NCI-H2227 treated with DMSO at 0.1 percent for 48 hours (cell line): ENCODE measurements at places on chromosomes 16 and 17.

GRCh38 chr17:79263191-79263590 lies 188.6 kb downstream of the ENGASE start:
- DNase-seq = no peak

DNA sequence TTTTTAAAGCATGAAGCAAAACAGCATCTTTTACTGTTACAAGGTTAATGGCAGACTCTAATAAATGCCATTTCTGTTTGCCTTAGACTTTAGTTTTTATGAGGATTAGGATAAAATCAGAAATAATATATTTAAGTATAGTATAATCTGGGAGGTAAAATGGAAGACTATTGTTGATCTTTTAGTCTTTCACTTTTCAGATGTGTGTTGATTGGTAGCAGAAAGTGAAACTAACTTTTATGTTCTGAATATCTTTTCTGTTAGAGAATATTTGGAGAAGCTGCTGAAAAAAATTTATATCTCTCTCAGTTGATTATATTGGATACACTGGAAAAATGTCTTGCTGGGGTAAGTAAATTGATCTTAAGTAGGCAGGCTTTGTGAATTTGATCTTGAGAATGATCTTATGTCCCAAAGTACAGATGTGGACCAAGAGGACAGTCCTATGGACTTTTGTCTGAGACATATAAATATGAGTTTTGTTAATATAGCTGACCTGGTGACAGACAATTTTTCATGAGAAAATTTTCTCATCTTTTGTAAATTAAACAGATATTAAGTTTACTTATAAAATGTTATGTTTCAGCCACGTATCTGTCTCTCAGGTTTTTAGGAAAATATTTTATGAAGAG lies 64.1 kb downstream of the NF1 start:
- DNase-seq = no peak

DNA sequence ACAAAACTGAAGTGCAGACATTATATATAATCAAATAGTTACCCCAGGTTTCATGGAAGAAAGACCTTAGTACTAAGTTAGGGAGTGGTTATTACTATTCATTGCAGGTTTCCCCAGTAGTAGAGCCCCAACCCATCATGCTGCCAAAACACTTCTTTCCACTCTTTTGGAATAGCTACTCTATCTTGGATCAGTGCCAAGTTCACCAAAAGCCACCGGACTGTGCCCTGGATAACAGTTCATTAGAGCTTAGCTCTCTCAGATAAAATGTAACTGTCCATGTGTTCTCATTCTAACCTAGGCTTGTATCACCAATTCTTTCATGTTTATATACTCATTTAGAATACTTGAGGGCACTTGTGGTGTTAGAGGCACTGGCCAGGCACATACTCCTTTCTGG lies 540.1 kb upstream of the C16orf82 start:
- no peak for DNase-seq

- no peak for DNase-seq
These were observed 3.0 kb downstream of the PIPOX start for GRCh38 chr17:29045734-29046472.

GRCh38 chr16:30046588-30046987 lies 15.5 kb upstream of the TLCD3B start:
- no peak for DNase-seq

DNA sequence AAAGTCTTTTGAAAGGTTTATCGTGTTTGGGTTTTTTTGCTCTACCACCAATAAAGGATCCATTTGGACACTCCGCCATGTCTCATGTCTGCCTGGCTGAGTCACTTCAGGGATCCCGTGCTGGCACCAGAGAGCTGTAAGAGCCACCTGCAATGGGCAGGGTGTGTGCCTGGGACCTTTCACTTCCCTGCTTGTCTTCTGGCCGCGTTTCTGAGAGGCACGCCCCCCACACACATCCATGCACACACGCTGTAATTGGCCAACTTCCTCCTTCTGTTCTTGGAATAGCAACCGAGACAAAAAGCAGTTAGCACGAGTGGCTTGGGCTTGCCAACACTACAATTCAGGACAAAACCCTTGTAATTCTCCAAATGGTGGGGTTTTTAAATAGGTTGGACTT lies 9.8 kb upstream of the SOST start:
- no peak for DNase-seq

DNA sequence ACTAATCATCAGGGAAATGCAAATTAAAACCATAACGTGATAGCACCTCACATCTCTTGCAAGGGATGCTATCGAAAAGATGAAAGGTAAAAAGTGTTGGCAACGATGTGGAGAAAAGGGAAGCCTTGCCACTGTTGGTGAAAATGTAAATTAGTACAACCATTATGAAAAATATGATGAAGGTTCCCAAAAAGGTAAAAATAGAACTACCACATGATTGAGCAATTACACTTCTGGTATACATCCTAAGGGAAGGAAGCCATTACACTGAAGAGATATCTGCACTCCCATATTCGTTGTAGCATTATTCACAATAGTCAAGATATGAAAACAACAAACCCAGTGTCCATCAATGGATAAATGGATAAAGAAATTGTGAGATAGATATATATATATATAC lies 21.5 kb downstream of the ABCA10 start:
- DNase-seq = no peak

- no peak for DNase-seq
These were observed 988.5 kb downstream of the CDH11 start for GRCh38 chr16:64133366-64133765.

- DNase-seq = no peak
These were observed 469.6 kb upstream of the HSBP1 start for GRCh38 chr16:83338138-83338537.

DNA sequence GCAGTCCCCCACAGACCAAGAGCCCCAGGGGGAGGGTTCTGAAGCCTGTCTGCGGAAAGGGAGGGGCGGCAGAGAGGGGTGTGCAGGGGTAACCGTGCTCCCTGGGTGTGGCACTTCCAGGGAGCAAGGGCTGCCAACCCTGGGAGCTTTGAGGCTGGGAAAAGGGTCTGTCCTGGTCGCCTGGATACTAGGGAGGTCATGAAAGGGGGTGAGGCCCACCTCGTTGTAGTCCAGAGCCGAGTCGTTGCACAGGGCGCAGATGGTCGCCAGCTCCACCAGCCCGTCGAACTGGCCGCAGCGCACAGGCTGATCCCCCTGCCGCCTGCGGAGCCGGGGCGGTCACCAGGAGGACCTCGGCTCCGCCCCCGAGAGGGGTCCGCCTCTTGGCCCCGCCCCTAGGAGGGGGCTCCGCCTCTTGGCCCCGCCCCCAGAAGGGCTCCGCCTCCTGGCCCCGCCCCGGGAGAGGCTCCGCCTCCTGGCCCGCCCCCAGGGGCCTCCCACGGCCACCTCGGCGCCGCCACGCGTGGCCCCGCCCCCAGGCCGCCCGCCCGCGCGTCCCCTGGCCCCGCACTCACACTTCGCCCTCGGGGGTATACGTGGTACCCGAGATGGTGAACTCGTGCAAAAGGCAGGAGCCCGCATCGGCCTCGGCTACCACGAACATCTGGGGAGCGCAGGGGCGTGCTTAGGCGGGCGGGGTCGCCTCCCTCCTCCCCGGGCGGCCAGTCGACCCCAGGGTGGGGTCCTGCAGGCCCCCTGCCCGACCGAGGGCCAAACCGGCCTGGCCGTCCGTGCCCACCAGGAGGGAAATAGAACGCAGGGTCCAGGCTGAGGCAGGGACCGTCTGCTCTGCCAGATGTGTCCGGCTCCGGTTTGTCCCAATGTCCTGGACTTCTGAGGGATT lies 19.5 kb downstream of the ATP2A3 start:
- no peak for DNase-seq

DNA sequence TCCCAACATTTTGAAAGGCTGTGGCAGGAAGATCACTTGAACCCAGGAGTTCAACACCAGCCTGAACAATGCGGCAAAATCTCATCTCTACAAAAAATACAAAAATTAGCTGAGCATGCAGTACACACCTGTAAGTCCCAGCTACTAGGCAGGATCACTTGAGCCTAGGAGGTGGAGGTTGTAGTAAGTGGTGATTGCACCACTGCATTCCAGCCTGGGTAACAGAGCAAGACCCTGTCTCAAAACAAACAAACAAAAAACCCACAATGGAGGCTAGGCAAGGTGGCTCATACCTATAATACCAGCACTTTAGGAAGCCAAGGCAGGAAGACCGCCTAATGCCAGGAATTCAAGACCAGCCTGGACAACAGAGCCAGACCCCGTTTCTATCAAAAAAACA lies 12.0 kb downstream of the APPBP2 start:
- no peak for DNase-seq

DNA sequence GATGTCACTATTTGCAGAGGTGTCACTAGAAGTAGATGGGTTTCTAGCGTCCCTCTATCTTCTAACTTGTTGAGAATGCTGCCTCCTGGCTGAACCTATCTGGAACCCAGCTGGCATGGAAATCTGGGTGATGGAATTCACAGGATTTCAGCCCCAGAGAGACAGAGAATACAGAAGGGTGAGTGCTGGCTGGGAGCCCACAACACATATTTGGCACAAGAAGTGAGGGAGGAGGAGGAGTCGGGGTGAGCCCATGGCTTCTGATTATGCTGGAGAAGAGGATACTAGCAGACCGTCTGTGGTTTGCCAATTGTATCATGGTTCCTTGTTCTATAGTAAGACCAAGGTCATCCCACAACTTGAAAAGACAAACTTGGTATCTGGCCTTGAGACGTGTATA lies 557.8 kb upstream of the SALL1 start:
- no peak for DNase-seq

DNA sequence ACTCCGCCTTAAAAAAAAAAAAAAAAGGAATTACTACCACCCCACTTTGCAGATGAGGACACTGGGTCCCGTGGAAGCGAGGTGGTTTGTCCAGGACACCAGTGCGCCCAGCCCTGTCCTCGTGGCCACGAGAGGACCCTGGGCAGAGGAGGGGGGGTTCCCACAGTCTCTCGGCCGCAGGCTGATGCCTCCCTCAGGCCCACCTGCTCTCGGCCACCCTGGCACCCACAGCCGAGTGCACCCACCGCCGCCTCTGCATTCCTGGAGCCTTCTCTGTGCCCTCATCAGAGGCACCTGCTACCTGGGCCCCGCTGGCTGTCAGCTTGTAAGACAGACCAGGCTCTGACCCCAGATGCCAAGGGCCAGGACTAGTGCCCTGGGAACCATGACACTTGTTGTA lies 28.1 kb upstream of the PVALEF start:
- DNase-seq = no peak

GRCh38 chr16:49883076-49884014 lies 27.4 kb upstream of the ZNF423 start:
- no peak for DNase-seq

- no peak for DNase-seq
These were observed 17.2 kb downstream of the CD300LB start for GRCh38 chr17:74513987-74514631.
